ENCODE measurements at places on chromosomes 11 and 22.
A peak's percentile ranks its signal among the peaks of the same experiment; 100 is the strongest.

DNA sequence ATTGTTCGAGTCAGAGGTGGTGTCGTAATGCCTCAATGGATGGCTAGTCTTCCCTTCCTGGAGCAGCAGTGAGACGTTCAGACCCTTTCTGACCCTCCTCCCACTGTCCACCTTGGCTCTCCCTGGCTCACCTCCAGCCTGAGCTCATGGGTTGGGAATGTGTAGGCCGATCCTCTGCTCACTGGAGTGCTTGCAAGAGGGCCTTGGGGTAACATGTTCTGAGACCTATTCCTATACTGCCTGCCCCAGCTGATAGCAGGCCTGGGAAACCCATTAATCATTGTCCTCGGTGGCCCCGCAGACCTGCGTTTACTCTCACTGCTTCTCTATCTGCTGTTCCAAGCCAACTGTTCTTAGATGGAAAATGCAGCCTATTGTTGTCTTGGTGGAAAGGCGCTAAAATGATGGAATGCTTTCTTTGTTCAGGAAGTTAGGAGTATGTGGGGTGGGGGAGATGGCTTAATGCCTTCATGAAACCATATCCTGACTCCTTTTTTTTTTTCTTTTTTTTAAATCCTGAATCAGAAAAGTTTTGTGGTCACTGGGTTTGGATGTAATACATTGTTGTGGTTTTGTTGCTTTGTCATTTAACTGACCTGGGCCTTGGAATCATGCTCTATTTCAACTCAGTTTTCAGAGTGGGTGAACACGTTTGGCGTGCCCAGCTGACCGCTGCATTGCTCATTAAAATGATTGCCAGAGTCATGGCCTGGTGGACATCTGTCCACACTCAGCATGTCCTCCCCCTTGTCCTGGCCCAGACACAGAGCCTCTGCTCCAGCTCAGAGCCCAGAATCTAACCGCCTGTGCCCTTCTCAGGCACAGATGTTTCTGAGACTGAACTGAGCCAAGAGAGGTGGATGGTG lies 72.5 kb downstream of the MICAL2 start:
- no peak for DNase-seq

GRCh38 chr11:19394525-19395016 lies 153.8 kb upstream of the E2F8 start:
- DNase-seq, result no peak

DNA sequence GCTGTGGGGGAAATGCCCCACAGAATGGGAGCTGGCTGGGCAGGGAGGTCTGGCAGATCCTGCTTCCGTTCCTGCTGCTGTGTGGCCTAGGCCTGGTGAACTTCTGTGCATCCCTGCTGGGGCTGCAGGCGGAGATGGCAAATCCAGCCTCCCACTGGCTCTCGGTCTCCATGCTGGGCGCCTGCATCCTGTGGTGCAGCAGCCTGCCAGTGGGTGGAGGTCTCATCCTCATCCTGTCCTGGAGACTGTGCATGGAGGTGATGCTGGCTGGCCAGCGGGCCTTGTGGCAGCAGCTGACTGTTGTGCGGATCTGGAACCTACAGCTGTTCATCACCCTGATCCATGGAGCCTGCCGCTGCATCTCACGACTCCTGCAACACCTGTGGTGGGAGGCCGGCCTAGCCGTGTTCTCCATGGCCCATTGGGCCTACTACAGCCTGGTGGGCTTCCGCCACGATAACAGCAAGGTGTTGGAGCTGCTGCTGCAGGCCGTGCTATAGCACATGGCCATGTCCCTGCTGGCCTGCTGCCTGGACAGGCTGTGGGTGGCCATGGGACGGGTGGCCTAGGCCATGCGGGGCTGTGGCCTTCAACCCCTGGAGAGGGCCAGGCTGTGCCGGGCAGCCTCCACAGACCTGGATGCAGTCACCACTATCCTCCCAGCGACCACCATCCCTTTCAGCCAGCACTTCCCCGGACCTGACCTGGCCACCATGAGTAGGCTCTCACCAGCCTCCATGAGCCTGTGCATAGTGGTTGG lies 8.8 kb upstream of the RPL3 start:
- DNase-seq, result no peak

DNA sequence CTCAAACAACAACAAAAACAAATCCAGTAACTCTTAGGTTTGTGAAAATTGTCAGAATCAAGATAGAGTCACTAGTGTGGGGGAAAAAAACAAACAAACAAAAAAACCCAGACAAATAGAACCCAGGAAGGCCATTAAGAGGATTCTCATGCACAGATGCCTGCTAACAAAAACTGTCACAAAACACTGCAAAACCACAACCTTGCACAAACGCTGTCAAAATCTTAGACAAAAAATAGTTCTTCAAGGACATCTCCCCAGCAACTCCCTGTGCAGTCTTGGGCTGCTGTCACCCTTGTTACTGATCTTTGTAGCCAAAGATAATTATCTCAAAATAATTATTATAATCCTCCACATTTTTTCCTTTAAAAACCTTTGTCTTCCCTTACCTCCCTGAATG lies 4.6 kb upstream of the ZBED5 start:
- no peak for DNase-seq

- DNase-seq, result no peak
Measured at GRCh38 chr11:10042699-10043098, 251.3 kb downstream of the SBF2 start.

- DNase-seq, result peak; percentile 69
Measured at GRCh38 chr11:117823294-117823945, 1.1 kb downstream of the FXYD2 start.

DNA sequence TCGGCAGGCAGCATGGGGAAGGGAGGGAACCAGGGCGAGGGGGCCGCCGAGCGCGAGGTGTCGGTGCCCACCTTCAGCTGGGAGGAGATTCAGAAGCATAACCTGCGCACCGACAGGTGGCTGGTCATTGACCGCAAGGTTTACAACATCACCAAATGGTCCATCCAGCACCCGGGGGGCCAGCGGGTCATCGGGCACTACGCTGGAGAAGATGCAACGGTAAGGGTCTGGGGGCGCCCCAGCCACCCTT lies 204 bp downstream of the FADS2 start:
- DNase-seq, result no peak

- peak; percentile 70 for DNase-seq
Measured at GRCh38 chr11:35138943-35139721, at the start of gene CD44. TSS of gene CD44 (plus strand) at chr11:35139171. CDS start at chr11:35139304, 133 bp downstream.

DNA sequence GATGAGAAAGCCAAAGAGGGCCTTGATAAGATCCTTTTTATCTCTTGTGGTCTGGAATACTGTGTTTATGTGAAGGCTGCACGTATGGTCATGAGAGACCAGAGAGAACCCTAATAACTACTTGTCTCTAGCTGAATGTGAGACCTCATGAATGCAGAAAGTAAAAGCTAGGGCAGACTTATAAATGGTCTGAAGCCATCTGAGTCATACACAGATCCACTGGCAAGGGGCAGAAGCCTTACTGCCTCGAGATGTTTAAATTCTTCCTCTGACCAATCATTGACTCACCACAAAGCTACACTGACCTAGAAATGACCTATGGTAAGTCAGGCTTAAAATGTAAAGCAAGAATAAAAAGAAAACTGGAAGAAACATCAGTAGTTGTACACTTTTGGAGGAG lies 22.7 kb upstream of the OR4B1 start:
- no peak for DNase-seq

DNA sequence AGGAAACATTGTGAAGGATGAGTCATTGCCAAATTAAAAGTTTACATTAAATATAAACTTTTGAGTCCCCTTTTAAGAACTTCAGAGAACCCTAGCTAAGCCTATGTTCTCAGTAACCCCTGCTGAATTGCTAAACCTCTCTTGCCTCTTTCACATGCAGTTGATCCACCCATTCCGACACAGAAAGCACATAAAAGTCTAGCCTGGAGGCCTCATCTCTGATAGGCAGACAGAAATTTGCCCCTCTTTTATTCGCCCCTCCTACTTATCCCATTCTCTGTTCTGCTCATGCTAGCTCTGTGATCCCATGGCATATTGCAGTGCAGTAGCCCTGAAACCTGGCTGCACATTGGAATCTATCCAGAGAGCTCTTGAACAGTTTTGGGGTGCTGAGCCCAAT lies 58.2 kb upstream of the PDE3B start:
- no peak for DNase-seq

DNA sequence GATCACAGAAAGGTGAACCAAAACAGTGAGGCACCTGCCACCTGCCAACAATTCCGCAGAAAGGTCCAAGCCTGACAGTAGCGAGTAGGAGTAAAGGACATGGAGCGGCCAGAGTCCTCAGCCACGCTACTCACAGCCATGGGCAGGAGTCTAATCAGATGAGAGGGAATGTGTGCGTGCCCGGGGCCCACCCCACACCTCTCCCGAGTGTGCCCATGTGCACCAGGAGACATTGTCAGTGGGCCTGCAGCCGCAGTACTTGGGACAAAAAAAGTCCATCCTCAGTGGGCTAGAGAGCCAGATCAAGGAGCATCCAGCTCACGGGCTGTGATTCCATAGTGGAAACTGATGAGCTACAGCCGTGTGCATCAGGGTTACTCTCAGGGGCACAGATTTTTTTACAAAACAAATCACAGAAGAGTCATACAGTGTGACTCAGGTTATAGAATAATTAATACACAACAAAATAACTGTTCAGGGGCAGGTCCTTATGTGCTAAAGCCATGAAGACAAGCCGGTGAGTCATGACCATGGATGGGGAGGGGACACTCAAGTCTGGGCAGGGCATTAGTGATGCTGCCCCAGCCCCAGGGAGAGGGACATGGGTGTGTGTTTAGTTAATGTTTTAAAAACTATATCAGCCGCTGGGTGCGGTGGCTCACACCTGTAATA lies 12.0 kb downstream of the SART1 start:
- DNase-seq, result no peak

DNA sequence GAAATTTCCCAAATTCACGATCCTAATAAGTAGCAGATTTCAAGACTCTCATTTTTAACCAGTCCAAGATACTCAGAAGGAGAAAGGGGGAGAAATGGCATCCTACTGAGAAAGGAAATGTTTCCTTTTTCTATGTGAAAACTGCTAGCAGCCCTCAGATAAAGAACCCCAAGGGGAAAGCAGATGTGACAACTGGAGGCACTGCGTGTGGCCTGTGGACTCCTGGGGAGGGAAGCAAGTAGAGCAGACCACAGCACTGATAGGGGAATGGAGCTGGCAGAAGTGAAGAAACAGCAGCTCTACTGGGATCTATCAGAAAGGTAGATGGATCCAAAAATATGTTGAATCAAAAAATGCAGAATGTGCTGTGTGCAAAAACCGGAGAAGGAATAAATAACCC lies 239.7 kb upstream of the API5 start:
- no peak for DNase-seq

- no peak for DNase-seq
Measured at GRCh38 chr11:67510023-67510345, 2.0 kb upstream of the CDK2AP2 start.

All from activated naive CD8-positive, alpha-beta T cell treated with anti-CD3 and anti-CD28 coated beads, Interleukin-2, amount 10 ng/mL, durations not matched to agents 7 days and 5 days (primary cell).